ENCODE measurements at places on chromosomes 16 and 17.
A peak's percentile ranks its signal among the peaks of the same experiment; 100 is the strongest.

GRCh38 chr16:88499836-88500251 lies 46.8 kb downstream of the ZFPM1 start:
- no peak for DNase-seq

DNA sequence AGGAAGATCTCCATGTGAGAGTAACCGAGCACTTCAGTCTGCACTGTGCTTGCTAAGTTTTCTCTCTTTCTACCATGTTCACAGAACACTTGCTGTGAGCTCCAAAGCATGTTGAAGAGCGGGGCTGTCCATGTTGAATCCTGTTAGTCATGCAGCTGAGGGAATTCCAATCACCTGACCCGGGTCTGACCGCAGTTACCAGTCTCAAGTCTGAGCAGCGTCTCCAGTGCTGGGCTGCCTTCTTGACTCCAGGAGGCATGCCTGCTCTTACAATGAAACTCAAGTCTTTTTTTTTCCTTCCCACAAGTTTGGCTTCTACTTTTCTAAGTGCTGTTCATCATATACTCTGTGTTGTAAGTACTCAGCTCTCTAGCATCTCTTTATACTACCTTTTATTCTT lies 44.3 kb downstream of the HOXB1 start:
- no peak for DNase-seq

DNA sequence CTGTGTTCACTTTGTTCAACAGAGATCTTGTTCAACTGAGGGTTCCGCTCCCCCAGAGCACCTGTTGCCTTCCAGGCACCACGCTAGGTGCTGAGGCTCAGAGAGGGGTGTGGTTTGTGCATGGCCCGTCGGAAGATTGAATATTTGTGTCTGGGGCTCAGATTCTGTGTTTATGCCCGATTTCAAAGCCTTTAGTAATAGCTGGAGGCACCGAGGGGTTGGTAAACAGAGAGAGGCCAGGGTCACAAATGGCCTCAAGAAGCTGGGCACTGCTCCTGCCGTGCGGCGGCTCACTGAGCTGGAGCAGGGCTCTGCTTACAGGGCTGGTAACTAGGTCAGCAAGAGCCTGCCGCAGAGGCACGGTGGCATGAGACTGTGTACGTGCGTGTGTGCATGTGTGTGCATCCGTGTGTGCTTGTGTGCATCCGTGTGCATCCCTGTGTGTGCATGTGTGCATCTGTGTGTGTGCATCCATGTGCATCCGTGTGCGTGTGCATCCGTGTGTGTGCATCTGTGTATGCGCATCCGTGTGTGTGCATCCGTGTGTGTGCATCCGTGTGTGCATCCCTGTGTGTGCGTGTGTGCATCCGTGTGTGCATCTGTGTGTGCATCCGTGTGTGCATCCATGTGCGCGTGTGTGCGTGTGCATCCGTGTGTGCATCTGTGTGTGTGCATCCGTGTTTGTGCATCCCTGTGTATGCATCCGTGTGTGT lies 5.4 kb downstream of the ITGAE start:
- peak; percentile 11 for DNase-seq

GRCh38 chr17:50638606-50638965 lies 3.9 kb downstream of the ABCC3 start:
- no peak for DNase-seq

- DNase-seq = no peak
Observed at GRCh38 chr16:57807252-57807967, 5.1 kb upstream of the KIFC3 start.

DNA sequence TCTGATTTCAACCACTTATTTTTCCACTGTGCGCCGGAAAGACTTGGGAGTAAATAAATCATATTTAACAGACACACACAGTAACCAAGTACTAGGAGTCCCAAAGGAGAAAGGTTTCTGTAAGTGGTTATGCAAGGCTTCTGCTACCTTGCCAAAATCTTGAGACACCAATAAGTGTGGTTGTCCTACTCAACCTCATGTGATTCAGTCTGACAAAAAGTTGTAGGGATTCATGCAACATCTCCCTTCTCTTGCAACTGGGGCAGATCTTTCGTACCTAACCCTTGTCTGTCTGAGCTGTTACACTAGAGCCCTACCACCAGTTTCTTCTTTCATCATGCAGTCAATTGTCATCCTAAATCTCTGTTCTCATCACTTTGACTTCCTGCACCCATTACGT lies 69.9 kb upstream of the NUDT7 start:
- DNase-seq = no peak

- no peak for DNase-seq
Observed at GRCh38 chr17:50283246-50283645, 9.0 kb downstream of the TMEM92 start.

DNA sequence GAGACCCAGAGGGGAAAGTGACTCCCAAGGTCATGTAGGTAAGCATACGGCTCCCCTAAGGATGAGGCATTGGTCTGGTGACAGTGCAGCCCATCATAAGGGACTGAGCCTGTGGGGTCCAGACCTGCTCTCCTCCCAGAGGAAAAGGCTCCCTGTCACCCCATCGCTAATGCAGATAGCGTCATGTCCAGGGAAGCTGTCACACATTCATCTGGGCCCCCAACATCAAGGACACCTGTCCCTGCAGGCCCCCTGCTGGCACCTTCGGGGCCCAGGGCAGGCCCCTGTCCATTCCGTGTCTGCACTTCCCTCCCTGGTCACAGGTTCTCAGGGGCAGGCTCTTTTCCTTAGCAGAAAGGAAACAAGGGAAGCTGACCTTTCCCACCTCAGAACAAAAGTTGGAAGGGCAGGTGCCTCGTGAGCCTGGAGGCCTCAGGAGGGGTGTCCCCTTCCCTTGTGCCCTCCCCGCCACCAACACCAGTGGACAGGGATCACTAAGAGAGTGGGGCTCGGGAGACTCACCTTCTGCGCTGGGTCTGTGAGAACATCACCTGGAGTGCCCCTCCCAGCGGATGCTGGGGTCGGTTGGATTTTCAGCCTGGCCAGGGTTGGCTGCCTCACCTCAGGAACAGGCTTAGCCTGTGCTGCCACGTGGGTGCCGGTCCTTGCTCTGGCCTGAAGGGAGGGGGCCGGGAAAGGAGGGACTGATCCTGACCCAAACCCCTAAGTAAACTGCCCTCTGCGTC lies 17.3 kb upstream of the LASP1NB start:
- DNase-seq = no peak

DNA sequence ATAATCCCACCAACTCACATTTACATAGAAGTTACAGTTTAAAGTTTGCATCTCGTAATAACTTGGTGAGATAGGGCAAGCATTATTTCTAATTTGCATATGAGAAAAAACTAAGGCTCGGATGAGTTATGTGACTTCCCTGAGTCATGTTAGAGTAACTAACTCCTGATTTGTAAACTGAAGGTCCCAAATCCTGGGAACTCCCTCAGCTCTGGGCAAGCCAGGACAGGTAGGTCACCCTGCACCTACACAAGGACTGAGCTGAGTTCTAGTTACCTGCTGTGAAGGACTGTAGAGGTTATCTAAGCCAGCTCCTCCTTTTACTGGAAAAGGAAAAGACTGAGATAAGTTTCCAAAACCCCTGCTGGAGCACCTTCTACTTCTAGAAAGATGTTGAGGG lies 92.1 kb upstream of the HLF start:
- no peak for DNase-seq

DNA sequence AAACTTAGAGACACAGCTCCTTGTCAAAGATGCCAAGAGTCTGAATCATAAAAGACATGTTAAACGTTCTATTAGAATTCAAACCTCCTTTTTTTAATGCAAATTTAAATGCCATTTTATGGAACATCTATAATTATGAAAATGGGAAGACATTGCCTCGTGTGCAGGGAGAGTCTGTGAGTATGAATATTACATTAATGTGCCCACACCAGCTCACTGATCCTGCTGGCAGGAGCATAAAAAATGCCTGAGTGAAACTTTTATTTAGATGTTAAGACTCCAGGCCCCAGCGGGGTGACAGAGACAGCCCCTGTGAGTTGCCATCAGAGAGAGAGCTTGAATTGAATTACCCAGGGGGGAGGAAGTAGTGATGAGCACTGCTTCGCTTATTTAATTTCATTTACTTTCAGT lies 84.8 kb downstream of the SNX11 start:
- no peak for DNase-seq

DNA sequence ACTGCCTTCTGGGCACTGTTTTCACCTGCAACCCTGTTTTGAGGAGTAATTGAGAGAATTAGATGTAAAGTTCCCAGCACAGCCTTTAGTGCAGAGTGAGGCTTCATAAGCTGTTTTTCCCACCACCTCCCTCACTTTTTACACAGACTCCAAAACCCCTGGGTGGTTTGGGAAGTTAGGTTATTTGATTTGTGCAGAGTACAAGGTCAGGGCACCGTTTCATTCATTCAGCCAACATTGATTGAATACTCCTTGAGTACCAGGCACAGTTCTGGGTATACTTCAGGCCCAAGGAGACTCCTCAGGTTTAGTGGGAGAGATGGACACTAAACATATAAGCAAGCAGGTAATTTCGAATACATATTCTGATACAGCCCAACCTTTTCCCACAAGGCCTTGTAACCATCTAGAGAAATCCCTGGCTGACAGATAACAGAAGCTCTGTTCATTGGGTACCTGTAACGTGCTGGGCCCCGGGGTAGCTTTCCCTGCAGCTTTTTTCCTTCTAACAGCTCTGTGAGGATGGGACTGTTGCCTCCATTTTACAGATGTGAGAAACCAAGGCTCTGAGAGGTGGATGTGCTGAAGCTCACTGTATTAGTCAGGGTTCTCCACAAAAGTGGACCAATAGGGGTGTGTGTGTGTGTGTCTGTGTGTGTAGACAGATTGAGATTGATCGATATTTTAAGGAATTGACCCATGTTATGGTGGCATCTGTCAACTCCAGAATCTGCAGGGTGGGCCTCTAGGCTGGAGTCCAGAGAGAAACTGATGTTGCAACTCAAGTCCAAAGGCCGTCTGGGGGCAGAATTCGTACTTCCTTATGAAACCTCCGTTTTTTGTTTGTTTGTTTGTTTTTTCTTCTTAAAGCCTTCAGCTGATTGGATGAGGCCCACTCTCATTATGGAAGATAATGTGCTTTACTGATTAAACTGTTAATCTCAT lies 234.7 kb downstream of the SNX29 start:
- DNase-seq = no peak

DNA sequence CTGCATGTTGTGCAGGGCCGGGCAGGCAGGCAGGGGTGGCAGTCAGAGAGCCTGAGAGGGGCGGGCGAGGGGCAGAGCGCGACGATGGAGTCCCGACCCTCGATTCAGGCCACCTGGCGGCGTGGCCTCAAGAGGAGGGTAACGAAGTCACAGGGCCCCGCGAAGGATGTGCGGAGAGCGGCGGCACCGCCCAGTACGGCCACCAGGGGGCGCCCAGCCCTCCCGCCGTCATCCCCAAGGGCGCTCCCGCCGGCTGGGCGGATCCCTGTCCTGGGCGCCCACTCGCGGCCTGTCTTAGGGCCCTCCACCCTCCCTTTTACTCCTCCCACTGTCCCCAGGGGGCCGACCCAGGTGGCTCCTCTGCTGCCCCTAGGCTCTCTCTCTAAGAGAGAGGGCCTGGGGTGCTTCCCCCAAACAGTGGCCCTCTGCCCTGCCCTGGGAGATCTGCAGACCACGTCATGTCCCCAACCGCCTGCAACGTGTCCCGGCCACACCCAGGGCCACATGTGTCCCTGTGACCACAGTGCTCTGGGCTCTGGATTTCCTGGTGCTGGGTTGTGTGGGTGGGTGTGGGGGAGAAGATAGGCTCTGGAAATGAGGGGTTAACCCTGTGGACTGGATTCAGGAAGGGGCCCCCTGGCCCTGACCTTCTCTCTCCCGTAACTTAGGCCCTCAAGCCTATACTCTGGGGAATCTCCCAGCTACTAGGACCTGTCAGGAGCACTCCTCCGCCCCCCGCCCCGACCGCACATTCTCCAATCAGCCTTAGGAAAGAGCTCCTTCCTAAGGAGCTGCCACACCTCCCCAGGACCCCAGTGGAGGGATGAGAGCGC lies 5.9 kb downstream of the DPEP2 start:
- DNase-seq = peak; percentile 75
